HT-29 (cell line): ENCODE measurements at places on chromosomes 11 and 22. TPM values are rescaled to one million over a fixed set of nuclear protein-coding genes. Genes with fewer than 3 reads are reported as not detected.

DNA sequence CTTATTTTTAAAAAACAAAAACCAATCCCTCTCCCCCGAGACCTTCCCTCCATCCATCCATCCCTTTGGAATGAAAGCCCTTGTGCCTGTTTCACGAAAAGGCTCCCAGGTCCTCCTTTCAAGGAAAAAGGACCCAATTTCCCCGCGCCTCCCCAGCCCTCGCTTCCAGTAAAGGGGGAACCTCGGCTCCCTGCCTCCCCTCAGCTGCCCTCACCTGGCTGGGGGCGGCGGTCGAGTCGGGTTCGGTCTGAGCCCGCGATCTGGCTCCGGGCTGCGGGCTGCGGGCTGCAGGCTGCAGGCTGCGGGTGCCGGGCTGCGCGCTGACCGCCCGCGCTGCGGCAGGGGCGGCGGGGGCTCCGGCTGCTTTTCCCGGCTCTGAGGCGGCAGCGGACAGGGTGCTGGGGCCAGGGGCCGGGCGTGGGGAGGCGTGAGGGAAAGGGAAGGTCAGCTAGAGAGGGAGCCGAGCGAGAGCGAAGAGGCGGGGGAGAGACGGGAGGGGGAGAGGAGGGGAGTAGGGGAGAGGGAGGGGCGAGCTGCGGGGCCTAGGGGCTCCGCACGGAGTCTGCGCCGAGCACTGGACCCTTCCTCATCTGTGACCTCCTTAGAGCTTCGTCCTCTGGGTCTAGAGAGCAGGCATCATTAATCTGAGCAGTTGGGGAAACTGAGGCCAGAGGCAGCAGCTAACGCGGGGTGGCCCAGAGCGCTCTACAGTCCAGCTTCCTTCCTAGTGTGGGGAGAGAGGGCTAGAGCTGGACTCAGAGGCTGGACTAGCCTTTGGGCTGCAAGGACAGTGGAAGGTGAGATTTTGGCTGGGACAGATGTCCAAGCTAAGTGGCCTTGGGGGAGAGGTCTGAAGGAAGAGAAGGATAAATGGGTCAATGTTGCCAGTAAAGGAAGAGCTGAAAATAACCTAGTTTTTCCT, at the start of gene C1QTNF4:
Gene C1QTNF4, minus strand, starts transcription at position 478 of the 922 bp plus-strand sequence. CDS start 3,601 bp downstream, outside the sequence.
- no peak for DNase-seq

- DNase-seq, result peak; percentile 96
Observed at GRCh38 chr22:19970479-19971275, 29.1 kb upstream of the TXNRD2 start.

- DNase-seq, result no peak
Observed at GRCh38 chr11:12375720-12376119, 1.7 kb upstream of the PARVA start.

DNA sequence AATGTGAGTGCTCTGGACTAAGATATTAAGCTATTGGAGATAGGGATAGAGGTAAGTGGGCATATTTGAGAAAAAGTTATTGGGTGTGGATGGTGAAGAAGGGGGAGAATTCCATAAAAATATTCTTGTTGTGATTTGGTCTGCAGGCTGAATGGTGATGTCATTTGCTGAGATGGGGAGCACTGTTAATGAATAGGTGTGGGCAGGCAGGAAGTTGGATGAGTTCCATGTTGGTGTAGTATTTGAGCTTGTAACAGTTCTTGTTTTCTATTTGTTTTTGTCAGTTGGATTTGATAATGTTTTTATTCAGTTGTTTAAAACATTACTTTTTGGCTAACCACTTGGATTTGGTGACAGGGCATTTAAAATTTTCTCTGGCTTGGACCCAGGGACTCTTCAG, 168.8 kb downstream of the C11orf87 start:
- DNase-seq, result no peak

DNA sequence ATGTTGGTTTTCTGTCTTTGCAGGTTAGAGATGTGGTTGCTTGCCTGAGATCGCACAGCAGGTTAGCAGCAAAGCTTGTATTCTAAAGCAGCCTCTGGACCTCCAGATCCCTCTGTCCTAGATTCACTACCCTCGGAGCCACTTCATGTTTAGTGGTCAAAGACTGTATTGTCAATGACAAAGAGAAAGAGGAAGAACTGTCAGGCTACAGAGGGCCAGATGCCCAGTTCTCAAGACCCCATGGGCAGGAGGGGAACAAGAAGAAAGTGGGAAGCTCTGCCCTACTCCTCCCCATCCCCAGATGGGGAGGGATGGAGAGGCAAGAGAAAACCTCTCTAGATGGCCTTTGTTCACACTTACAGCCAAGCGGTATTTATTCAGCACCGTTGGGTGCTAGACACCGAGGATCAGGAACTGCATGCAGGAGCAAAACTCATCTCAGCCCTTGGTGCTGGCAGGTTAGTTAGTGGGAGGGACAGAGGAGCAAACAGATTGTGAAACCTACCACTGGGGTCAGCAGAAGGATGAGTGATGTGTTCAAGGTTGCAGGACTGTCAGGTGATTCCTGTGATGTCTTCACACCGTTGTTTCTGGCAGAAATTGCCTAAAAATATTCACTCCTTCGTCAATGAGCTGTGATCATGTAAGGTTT, 38.3 kb upstream of the PTPRJ start:
- no peak for DNase-seq

DNA sequence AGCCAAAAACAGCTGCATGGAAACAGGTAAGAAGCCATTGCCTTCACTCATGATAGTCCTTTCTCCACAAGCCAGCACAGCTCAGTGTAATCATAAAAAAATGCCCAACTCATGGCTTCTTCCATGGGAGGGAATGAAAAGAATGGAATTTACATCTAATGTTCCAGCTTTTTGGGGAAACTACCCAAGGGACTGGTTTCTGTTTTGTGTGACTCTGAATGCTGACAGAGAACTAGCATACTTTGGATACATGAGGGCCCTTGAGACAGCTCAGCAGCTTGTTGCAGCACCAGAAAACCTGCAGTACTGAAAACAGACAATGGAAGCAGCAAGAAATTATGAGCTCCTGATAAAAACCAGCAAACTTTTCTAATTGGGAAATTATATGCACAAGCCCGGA, 24.2 kb upstream of the HORMAD2 start:
- DNase-seq, result no peak

DNA sequence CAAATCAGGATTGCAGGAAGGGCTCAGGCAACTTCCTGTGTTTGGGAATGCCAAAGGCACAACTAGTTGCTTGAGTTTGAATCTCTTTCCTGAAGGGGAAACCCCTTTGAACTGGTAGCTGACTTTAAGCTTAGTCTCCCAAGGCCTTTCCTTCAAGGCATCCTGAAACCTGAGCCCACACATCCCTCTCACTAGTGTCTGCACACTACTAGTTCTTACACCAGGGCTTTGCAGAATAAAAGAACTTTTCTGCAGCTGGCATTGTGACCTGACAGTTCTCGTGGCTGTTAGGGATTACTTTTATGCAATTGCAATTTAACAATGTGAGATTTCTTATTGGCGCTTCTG, 95.4 kb downstream of the EXT2 start:
- DNase-seq, result no peak

DNA sequence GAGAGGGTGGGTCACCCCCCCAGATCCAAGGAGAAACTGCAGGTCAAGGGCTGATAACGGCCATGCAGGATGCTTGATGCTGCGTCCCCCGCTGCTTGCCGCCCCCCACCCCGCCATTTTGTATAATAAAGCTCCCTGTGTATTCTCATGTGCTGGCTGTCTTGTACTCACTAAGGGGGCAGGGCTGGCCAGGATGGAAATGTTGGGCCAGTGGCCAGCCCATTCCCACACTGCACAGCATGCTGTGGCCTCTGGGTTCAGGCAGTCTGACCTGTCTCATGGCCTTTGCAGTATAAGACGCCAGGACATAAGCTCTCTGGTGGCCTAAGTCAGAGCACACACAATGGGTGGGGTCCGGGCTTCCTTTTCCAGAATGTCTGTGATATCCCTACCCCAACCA, 421 bp upstream of the PRR33 start:
- DNase-seq, result no peak

DNA sequence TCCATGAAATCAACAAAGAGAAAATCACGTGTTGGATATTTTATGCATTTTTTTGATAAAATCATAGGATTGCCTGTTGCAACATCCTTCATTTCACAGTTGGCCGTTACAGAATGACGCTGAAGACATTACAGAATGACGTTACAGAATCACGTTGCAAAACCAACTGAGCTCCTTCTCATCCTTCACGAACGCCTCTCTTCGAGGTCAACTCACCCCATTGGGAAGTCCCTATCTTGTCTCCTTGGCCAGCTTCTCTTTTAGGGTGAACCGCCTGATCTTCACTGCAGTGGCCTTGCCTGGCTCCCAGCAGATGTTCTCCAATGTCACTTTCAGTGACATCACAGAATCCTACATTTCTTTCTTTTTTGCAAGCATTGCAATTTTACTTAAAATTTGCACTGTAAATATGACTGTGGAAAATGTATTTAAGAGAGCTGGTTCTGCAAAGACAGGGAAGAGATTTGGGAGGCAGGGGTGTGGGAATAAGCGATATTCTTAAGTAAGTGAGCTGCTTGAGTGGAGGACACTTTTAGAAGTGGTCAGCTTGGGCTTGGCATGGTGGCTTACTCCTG, 5.1 kb downstream of the KRTAP5-7 start:
- DNase-seq, result no peak

- peak; percentile 29 for DNase-seq
Observed at GRCh38 chr11:35621620-35622019, 3.4 kb downstream of the FJX1 start.

GRCh38 chr11:47399860-47400767, 8.3 kb upstream of the SLC39A13 start:
- no peak for DNase-seq

- DNase-seq, result no peak
Observed at GRCh38 chr22:44182588-44183286, 2.0 kb downstream of the PARVG start.

The BTBD18 gene
- total RNA-seq, result not detected in 2 replicates

The TRPC6 gene
- total RNA-seq, result not detected in 2 replicates

The CCDC87 gene
- 0.79 and 1.3 TPM in 2 replicates for total RNA-seq

The LRRC32 gene
- total RNA-seq, result 0.10 TPM in 1 of 2 replicates, not detected in the other
